ENCODE measurements at places on chromosomes 11 and 22. TPM values are rescaled to one million over a fixed set of nuclear protein-coding genes. Genes with fewer than 3 reads are reported as not detected.

SYNGR1 gene
- total RNA-seq, result 1.1 TPM

MS4A6A gene
- 3.2 TPM for total RNA-seq

- DNase-seq, result no peak
Observed at GRCh38 chr11:84300092-84300491, 1013.9 kb upstream of the CCDC90B start.

MUC5AC gene
- total RNA-seq, result not detected

DNA sequence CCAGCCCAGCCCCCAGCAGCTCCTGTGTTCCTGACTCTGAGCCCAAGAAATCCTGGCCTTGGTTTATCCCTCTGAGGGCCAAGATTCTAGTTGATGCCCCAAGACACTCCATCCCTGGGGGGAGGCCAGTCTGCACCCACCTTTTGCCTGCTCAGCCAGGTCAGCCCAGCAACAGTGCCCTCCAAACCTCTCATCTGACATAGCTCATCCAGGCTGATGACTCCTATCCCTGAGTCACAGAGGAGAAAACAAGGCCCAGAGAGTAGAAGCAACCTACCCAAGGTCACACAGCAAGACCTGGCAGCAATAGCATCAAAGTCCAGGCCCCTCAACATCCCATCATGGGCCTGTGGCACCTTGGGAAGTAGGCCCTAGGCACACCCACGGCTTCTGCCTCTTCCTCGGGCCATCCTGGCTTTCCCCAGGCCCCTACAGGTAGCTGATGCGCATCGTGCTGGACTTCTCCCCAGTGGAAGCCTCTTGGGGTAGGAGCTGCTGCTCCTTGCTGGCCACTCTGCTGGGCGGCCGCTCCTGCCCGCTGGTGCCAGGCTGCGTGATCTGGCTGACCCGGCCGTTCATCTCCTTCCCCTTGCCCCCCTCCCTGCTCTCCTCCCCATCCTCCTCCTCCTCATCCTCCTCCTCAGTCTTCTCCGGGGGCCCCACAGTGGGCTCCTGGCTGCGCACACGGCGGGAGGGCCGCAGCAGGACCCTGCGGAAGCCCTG is 6.0 kb downstream of the SSTR3 start:
- DNase-seq, result peak; percentile 4

DNA sequence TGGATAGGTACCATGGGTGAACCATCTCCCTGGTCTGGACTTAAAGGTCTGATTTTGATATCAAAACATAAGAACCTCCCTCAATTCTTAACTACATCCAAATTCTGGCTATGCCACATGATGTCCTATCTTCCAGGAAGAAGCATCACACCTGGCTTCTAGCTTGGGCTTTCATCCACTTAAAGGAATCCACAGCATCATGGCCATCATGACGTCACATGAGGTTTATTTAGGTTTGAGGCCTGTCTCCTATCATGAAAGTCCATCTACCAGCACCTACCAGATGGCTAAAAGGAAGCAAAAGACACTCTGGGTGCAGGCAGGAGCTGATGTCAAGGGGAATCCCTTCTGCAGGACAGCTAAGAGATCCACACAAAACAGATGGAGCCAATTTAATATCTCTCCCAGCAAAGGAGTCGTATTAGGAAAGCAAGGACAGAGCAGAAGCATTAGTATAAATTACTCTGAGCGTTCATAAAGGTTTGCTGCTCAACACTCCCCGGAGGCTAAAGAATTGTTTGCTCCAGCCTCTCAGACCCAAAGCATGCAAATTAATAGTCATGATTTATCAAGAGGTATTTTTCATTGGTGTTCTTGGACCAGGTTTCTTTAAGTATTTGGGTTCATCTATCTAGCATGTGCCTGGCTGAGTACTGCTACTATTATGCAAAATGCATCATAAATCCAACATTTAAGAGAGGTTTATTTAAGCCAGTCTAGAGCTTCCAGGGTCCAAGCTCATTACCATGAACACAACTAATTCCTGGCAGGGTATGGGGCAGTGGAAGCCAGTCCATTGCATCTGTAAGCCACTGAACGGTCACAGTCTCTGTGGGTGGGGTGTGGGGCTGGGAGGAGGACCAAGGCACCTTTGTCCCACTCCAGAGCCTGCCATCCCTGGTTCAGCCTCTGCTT is 47.2 kb downstream of the GALNT18 start:
- no peak for DNase-seq

- no peak for DNase-seq
Observed at GRCh38 chr22:19351604-19352003, 60.1 kb upstream of the CLTCL1 start.

DNA sequence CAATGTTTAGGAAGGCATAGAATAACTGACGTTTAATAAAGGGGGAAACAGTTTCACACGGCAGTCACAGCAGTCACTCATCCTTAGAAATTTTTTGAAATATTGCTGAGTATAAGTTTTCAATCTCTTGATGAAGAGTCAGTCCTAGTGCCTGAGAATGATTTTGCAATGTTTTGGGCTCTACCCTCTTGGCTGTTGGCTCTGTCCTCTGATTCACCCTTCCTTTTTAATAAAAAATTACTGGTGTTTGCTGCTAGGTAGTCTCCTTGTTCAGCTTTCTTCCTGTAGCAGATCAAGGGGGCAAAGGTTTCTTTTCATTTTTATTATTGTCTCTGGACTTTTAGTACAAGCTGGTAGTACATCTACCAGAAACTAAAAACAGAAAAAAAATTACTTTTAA is 194.3 kb upstream of the ANO3 start:
- DNase-seq, result no peak

ARHGAP20 gene
- 0.07 TPM for total RNA-seq

FBXO7 gene
- total RNA-seq, result 133 TPM

ARHGAP42 gene
- 0.31 TPM for total RNA-seq

GRCh38 chr11:18365741-18366140 is 28.6 kb upstream of the LDHA start:
- no peak for DNase-seq

GRCh38 chr22:33811208-33811607 is 109.1 kb downstream of the LARGE1 start:
- DNase-seq, result no peak

DNA sequence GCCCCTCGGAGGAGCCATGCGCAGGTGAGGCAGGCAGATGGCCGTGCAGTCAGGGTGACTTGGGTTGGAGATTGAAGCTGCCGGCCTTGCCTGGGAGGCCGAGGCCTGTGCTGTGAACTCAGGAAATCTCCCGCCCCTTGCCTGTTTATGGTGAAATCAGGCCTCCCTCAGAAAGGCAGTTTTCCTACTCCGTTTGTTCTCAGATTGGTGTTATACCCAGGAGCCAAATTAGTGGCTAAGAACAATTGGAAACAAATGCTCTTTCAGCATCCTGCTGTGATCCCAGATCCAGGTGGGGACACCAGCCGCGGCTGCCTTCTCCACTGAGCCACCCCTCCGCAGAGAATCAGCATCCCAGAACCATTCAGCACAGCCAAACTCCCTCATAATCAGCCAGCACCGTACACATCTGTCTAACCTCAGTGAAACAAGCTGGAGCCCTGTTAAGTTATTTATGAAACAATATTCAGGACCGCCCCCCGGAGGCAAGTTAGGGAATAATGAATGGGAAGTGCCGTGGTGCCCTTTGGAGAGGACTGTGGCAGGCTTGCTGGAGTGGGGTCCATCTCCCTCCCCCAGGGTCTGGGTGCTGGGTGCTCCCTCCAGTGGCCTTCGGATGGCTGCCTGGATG is 60.0 kb downstream of the PKNOX2 start:
- no peak for DNase-seq

- no peak for DNase-seq
Observed at GRCh38 chr11:2132246-2132645, 6.9 kb downstream of the IGF2 start.

All from T-helper 17 cell (primary cell).